ENCODE measurements at places on chromosomes 5 and 9.

DNA sequence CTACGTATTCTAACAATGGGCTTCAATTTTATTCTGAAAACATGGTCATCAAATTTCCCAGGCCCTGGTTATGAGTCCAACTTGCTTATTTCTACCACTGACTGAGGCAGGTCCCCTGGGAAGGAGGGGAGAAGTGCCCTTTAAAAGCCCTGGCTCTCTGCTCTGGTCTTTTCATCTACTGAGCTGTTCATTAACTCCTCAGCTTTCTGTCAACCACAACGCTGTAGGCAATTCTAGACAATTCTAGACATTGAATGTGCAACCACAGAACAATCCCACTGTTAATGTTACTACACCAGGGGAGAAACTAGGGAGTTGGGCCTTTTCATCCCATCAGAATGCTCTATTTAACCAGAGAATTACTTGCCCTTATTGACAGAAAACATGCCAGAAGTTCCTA, 10.0 kb downstream of the MOCS2 start:
- DNase-seq: no peak

GRCh38 chr5:135019314-135019713, 14.7 kb downstream of the PITX1 start:
- no peak for DNase-seq

GRCh38 chr5:178831049-178831448, 28.7 kb upstream of the ZNF354B start:
- DNase-seq: no peak

DNA sequence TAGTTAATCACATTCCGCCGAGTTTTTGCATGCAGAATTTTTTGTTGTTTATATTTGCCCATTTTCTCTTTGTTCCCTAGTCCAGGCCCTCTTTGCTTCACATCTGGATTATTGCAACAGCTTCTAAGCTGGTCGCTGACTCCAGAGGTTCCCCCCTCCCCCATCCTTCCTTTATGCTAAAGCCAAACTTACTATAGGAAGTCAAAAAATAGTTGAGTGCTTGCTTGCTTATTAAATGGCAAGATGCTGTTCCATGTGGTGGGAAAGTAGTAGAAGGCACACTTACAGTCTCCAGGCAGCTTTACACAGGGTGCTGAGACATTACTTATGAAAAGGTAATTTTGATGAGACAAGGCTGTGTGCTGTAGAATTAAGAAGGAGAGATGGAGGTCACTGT, 1.3 kb downstream of the ZBTB34 start:
- no peak for DNase-seq

GRCh38 chr5:10153808-10154537, 95.7 kb downstream of the ATPSCKMT start:
- DNase-seq: no peak

- DNase-seq: no peak
Measured at GRCh38 chr5:163338-163620, 28.0 kb upstream of the LRRC14B start.

GRCh38 chr5:155884041-155884440, 442.9 kb upstream of the SGCD start:
- no peak for DNase-seq

GRCh38 chr9:79184831-79185230, 386.9 kb upstream of the TLE4 start:
- no peak for DNase-seq

GRCh38 chr9:33139421-33140228, 27.5 kb downstream of the B4GALT1 start:
- no peak for DNase-seq
